Right lung (tissue), 10 donors: ENCODE measurements at places on chromosomes 2 and 18.

GRCh38 chr18:50924372-50924771 lies 43.5 kb upstream of the ELAC1 start:
- no peak for DNase-seq

GRCh38 chr18:79468119-79468789 lies 72.5 kb downstream of the NFATC1 start:
- peak; percentile 68 for DNase-seq

DNA sequence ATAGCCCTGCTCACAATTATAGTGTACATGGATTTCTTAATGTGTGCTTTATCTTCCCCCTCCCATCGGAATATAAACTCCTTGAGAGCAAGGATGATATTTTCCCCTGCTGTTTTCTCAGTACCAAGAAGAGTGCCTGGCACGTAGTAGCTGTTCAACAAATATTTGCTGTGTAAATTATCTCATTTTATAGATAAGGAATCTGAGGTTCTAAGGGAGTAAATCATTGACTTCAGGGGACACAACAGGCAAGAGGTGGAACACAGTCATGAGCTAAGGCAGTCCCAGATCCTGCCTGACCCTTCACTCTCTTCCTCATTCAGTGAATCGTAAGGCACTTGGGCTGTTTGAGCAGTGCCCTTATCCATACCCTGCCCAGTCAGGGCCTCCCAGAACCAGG lies 187.3 kb upstream of the TNP1 start:
- DNase-seq = no peak

DNA sequence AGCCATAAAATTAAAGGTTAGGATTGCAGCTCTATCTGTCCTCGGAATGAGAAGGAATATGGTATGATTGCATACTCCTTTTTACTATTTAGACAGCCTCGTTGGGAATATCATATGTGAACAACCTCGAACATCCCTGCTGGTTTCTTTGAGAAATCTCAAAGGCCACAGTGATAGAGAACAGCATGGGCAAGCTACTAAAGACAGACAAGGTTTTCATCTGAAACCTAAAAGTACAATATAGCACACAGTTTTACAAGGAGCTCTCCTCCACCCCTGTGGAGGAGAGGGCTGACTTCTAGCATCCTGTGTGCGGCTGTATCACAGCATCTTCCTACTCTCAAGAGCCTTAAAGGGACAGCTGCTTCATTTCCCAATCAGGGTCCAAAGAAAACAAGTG lies 104.3 kb downstream of the VWC2L start:
- DNase-seq = no peak

DNA sequence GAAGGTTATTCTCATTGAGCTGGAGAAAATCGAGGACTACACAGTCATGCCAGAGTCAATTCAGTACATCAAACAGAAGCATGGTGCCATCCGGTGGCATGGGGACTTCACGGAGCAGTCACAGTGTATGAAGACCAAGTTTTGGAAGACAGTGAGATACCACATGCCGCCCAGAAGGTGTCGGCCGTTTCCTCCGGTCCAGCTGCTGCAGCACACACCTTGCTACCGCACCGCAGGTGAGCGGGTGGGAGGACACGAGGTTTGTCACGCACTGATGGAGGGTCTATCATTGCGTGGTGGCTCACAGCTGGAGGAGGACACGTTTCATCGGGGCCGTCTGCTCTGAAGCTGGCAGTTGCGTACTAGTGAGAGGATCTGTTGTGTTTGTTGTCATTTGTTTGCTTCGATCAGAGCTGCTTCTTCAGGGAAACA lies 48.2 kb downstream of the IL1RL2 start:
- no peak for DNase-seq

DNA sequence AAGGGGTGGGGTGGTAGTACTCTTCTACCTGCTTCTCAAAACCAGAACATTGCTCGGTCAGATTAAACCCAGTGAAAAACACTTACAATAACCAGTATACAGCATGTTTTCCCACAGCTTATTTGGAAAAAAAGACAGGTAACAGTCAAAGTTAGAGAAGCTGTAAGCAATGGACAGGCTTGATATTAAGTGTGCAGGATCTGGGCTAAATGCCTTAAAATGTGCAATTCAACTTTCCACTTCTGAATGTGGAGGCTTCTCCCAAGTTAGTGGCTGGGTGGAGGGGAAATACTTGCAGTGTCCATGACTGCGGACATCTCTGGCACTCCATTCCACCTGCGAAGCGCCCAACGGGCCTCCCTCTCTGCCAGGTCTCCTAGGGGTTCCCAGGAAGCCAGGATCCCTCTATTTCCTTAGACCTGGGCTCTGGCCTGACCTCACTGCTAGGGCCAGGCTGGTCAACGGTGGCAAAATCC lies 5.3 kb downstream of the ZEB2 start:
- DNase-seq = no peak

DNA sequence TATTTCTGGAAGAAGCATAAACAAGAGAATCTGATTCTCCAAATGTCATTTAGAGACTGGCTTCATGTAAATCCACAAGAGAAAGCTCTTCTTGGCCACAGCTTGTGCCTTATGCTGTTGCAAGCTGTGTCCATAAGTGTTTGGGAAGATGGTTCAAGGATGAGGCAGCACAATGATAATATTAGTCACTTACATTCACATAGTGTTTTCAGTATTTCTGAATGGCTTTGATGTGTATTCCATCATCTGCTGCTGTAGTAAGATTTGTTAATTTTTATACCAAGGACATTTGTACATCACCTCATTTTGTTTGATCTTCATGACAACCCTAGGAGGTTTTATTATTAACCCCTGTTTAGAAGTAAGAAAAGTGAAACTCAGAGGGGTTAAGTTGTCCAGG lies 29.9 kb downstream of the CREG2 start:
- no peak for DNase-seq

- DNase-seq = no peak
These were observed 3.3 kb downstream of the RHBDD1 start for GRCh38 chr2:226839161-226839560.

DNA sequence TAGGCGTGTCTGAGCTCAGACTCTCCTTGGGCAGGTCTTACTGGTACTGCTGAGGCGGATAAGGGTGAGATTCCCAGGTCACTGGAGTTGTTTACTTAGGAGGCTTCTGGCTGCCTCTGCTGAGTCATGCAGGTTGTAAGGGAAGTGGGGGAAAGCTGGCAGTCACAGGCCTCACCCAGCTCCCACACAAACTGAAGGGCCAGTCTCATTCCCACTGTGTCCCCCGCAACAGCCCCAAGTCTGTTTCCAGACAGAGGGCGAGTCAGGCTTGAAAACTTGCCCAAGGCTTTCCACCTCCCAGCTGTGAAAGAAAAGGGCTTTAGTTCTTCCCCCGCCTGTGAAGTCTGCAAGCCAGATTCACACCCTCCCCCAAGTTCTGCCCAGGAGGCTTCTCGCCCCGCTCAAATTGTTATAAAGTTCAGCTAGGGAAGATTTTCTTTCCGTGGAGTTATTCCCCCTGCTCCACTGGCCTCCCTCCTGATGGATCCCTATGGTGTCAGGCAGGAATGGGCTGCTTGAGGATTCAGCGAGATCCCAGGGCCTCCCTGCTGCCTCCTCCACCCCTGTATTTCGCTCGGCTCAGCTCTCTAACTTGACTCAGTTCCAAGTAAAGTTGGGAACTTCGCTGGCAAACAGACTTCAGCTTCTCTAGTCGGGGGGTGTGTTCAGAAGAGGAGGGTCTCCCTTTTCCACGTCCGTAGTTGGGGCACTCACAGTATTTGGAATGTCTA lies 248.6 kb downstream of the NR4A2 start:
- no peak for DNase-seq

- DNase-seq = no peak
These were observed 204.6 kb upstream of the TNP1 start for GRCh38 chr2:217064234-217065011.

GRCh38 chr18:48705043-48705442 lies 166.2 kb downstream of the CTIF start:
- DNase-seq = no peak

DNA sequence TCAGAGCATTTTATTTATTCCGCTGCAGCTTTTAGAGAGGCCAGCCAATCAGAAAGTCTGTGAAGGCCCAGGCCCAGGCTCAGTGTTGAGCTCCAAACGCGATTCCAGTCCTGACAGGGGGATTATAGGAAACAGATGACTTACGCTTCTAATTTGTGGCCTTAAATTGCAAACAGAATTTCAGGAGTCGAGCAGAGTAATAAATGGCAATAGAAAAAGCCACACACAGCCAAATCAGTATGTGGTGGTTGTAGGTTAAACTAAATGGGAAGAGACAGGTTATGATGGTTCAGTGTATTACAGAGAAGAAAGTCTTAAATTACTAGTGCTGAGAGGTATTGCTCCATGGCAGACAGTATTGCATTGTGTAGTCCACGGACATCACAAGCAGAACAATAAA lies 131.0 kb upstream of the ZEB2 start:
- DNase-seq = no peak

GRCh38 chr18:69538849-69539248 lies 138.2 kb downstream of the DOK6 start:
- no peak for DNase-seq

- no peak for DNase-seq
These were observed 632 bp upstream of the ACVR1 start for GRCh38 chr2:157876786-157877138.

DNA sequence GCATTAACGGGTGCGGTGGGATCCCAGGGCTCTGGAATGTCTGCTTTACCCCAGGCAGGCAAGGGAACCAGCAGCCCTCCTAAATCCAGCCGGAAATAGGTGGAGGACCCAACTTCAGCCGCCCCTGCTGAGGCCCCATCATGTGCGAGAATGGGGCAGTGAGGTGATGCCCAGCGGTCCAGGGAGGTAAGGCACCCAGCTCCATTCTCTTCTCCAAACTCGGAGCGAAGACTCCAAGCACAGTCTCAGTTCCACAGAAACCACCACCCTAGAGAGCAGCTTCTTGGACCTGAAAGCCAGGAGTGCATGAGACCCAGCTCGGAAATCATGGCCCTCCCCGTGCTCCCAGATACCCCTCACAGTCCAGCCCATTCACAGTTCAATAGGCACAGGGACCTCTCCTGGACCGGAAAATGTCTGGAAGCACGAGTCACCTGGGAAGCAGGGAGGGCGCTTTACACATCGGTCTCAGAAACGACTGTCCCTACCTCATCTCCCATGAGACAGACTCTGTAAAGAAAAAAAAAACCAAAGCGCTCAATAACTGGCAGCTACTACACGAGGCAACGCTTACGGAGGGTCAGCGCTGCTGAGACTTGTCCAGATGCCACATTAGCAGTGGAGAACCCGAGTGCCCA lies 2.0 kb downstream of the SDC1 start:
- DNase-seq = no peak

GRCh38 chr18:24270358-24270936 lies 127.2 kb downstream of the OSBPL1A start:
- DNase-seq = no peak

DNA sequence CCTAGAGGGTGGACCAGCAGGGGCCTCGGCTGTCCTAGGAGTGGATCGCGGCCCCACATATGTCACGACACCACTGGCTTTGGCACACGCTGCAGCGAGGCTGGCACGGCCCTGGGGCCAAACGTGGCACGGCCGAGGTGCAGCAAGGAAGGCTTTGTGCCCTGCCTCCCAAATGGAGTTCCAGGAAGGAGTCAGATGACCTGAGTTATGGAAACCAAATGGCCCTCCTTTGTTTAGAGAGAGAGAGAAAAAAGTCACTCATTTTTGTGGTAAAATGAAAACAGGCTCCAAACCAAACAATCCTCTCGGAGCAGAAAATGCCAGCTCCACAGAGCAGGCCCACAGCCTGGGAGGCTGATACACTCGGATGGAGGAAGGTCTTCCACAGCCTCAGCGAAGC lies 105.6 kb downstream of the ANTXR1 start:
- no peak for DNase-seq

GRCh38 chr18:26621161-26622026 lies 73.0 kb upstream of the KCTD1 start:
- peak; percentile 5 for DNase-seq

- no peak for DNase-seq
These were observed 1.5 kb downstream of the ZC3H8 start for GRCh38 chr2:112253261-112253815.

DNA sequence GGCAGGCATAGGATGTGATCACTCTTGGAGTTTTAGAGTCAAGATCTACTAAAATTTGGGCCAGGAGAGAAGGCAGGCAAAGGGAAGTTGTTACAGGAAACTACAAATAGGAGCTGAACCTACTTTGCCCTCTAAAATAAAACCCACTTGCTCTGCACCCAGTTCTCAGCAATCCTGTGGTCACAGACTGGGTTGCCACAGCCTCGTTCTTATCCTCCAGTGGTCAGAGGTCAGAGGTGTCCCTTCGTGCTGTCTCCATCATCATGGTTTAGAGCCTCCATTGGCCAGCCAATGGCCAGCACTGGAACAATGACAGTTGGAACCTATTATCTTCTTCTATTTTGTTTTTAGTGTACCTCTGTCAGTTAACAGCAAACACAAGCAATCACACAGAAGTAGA lies 90.7 kb upstream of the TNP1 start:
- DNase-seq = no peak

- no peak for DNase-seq
These were observed 10.6 kb upstream of the MOCOS start for GRCh38 chr18:36176711-36177110.

DNA sequence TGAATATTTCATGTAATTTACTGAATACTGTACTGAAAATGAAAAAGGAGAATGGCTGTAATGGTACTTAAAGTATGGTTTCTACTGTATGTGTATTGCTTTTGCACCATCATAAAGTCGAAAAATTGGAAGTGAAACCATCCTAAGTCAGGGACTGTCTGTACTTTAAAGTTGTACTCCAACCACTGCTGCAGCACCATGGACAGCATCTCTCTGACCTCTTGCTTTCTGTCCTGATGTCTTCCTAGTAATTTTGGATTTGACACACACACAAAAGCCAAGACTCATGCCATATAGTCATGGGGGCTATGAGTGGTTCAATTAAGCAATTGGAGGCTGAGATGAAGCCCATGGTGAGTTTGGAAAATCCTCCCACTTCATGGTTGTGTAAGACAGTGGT lies 256.3 kb upstream of the PKDCC start:
- peak; percentile 32 for DNase-seq

- DNase-seq = no peak
These were observed 286.0 kb downstream of the TRIB2 start for GRCh38 chr2:13002536-13003331.

DNA sequence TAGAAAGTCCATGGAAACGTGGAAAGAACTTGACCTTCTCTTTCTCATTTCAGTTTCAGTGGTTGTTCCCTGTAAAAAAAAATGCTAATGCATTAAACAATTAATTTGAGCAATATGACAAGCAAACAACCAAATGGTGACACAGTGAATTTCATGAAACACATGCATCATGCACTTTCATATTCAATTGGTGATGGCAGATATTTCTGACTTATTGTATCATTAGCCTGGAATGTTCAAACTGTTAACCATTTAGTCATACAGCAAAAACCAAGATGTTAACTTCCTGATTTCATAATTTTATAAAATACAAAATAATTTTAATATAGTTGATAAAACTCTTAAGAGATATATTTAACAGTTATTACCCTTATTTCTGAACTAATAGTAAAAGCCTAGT lies 85.5 kb downstream of the SCN1A start:
- DNase-seq = no peak

DNA sequence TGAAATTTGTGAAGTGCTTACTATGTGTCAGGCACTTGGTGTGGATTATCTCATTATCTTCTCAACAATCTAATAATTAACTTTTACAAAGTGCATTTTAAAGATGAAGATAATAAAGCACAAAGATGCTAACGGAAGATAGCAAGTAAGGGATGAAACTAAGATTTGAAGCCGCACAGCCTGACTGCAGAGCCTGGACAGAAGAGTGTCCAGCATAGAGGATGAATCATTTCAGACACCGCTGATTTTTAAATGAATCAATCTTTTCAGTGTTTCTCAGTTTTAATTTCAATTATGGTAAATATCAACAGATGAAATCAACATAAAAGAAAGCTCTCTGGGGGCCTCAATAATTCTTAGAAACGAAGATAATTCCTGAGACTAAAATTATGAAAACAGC lies 24.5 kb upstream of the STAM2 start:
- no peak for DNase-seq
